ENCODE measurements at places on chromosomes 6 and 20.
A peak's percentile ranks its signal among the peaks of the same experiment; 100 is the strongest.

GRCh38 chr20:11186301-11187008 is 512.7 kb upstream of the JAG1 start:
- DNase-seq = no peak

GRCh38 chr20:4135385-4136077 is 120.2 kb upstream of the RNF24 start:
- DNase-seq = no peak

- DNase-seq = peak; percentile 14
Observed at GRCh38 chr6:46419576-46420002, 71.7 kb downstream of the RCAN2 start.

GRCh38 chr6:41630946-41631345 is 7.3 kb upstream of the MDFI start:
- DNase-seq = no peak

DNA sequence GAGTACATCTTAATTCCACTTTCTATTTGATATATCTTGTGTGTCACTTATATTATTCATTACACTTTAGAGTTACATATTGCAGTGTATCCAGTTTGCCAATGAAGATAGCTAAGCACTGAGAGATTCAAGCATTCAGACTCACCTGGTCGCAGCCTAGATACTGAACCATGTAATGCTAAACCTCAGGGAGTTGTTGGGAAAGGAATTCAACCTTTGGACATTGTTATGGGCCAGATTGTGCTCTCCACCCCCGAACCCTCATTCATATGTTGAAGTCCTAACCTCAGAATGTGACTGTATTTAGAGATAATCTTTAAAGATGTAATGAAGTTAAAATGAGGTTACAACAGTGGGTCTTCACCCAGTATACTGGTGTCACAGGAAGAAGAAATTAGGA is 13.8 kb upstream of the KIF16B start:
- no peak for DNase-seq

GRCh38 chr6:6788394-6789032 is 200.0 kb downstream of the LY86 start:
- no peak for DNase-seq

DNA sequence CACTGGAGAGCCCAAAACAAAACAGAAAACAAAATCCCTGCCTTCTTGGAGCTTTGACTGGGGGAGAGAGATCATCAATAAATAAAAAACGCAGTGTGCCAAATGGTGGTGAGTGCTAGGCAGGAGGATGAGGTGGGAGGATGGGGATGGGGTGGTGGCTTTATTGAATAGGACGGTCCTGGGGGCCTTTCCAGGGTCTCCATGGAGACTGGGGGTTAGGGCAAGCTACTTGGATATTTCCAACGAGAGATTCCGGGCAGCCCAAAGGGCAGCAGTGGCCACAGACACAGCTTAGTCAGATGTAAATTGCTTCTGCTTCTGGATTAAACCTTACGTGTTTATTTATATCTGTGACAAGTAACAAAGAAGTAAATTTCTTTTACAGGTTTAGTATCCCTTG is 700.1 kb downstream of the QKI start:
- no peak for DNase-seq

DNA sequence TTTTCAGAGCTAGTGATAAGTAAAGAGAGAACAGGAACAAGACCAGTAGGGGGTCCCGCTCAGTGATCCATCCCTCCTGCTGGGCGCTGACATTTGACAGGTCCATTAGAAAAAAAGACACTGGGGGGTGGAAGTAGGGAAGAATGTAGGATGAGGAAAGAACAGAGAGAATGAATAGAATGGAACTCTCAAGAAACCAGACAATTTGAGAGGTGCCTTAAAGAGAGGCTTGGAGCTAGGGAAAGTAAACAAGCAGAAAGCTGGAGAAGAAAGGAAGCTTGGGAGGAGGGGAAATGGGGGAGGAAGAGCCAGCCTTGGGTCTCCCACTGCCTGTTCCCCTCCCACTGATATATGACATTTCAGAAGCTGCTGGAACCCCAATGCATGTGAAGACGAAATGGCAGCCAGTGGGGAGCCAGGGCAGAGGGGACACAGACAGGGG is 8.4 kb downstream of the GABBR1 start:
- DNase-seq = no peak
